Renal cortical epithelial cell (primary cell): ENCODE measurements at places on chromosomes 11 and 22. TPM values are rescaled to one million over a fixed set of nuclear protein-coding genes. Genes with fewer than 3 reads are reported as not detected.

Gene XNDC1N
- total RNA-seq = 8.5 and 10.5 TPM in 2 replicates

Gene ZFTA
- total RNA-seq = 8.9 and 18.4 TPM in 2 replicates

Gene MS4A6A
- total RNA-seq = not detected in 2 replicates

Gene YAP1
- 98.1 and 219 TPM in 2 replicates for total RNA-seq

Gene INSC
- 0.15 and 0.52 TPM in 2 replicates for total RNA-seq

Gene RIC8A
- 144 and 162 TPM in 2 replicates for total RNA-seq

Gene MS4A4A
- not detected in 2 replicates for total RNA-seq

Gene PPP1CA
- total RNA-seq = 171 and 306 TPM in 2 replicates

Gene TLCD5
- total RNA-seq = 3.8 and 19.0 TPM in 2 replicates

Gene CBLIF
- total RNA-seq = not detected in 2 replicates

Gene XKR3
- 0.15 TPM in 1 of 2 replicates, not detected in the other for total RNA-seq

Gene TRIM29
- total RNA-seq = 0.69 and 2.4 TPM in 2 replicates

Gene SHISAL1
- total RNA-seq = 0.05 TPM in 1 of 2 replicates, not detected in the other

Gene TMEM25
- 35.9 and 72.0 TPM in 2 replicates for total RNA-seq

Gene ELFN2
- total RNA-seq = 6.3 and 18.8 TPM in 2 replicates

Gene LRRC4C
- total RNA-seq = 0.69 and 0.89 TPM in 2 replicates

Gene PRDM10
- 3.6 and 10.0 TPM in 2 replicates for total RNA-seq

Gene WNT11
- total RNA-seq = not detected in 2 replicates

Gene RAPSN
- total RNA-seq = 0.10 and 0.17 TPM in 2 replicates

Gene OR10A5
- not detected in 2 replicates for total RNA-seq

Gene SAA2
- total RNA-seq = 225 and 425 TPM in 2 replicates

Gene OR52A1
- not detected in 2 replicates for total RNA-seq

Gene CNTF
- 0.35 and 1.6 TPM in 2 replicates for total RNA-seq
